ENCODE measurements at places on chromosomes 3 and 15.

DNA sequence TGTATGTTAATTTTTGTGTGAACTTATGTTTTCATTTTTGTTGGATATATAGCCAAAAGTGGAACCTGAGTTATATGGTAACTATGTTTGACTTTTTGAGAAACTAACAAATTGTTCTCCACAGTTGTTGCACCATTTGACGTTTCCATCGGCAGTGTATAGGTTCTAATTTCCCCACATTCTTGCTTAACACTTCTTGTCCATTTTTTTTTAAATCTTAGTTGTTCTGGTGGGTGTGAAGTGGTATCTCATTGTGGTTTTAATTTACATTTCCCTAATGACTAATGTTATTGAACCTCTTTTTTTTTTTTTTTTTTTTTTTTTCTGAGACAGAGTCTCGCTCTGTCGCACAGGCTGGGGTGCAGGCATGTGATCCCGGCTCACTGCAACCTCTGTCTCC, 8.0 kb downstream of the NISCH start:
- DNase-seq: no peak

- no peak for DNase-seq
Observed at GRCh38 chr3:30354513-30354912, 251.9 kb upstream of the TGFBR2 start.

- DNase-seq: peak; percentile 20
Observed at GRCh38 chr3:97822359-97822775, 556 bp downstream of the CRYBG3 start.

GRCh38 chr15:40242213-40242599, 3.3 kb downstream of the PAK6 start:
- DNase-seq: no peak

DNA sequence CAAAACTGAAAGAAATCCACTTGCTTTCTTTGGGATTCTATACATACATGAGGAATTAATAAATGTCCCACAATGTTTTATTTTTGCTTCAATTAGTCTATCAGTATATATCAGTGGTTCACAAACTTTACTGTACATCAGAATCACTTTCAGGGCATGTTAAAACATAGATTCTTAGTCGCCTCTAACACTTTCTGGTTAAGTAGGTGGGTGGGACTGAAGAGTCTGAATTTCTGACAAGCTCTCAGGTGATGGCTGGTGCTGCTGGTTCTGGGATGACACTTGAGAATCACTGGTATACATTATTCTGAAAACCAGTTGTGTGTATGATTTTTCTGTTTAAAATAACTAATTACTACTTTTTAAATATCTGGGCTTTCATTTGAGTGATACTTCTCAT, 393.3 kb downstream of the TBC1D5 start:
- no peak for DNase-seq

GRCh38 chr3:158768361-158768787, 33.5 kb upstream of the MFSD1 start:
- DNase-seq: no peak

GRCh38 chr3:186476541-186476940, 67.6 kb downstream of the CRYGS start:
- no peak for DNase-seq

GRCh38 chr15:78024883-78025282, 52.6 kb downstream of the TBC1D2B start:
- DNase-seq: no peak

GRCh38 chr15:63474810-63475316, 29.5 kb upstream of the USP3 start:
- no peak for DNase-seq

- DNase-seq: no peak
Observed at GRCh38 chr3:46239301-46239938, 2.8 kb upstream of the CCR3 start.

- no peak for DNase-seq
Observed at GRCh38 chr3:85244091-85244490, 285.3 kb downstream of the CADM2 start.

DNA sequence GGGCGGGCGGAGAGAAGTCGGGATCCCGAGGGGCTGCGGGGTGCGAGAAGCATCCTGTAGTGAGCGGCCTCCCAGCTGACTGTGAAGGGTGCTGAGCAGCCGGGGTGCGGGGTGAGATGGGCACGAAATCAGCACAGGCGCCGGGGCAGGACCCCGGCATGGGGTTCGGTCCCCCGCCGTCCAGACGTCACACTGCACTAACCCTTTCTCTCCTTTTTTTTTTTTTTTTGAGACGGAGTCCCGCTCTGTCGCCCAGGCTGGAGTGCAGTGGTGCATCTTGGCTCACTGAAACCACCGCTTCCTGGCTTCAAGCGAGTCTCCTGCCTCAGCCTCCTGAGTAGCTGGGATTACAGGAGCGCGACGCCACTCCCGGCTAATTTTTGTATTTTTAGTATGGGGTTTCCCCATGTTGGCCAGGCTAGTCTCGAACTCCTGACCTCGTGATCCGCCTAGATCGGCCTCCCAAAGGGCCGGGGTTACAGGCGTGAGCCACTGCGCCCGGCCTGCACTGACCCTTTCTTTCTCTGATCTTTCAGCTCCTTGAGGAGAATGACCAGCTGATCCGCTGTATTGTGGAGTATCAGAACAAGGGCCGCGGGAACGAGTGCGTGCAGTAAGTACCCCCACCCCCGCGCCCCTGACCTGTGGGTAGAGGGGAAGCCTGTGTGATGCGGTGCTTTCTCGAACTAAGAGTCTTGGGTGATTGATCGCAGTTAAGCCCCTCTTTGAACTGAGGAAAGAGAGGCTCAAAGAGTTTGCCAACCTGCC, 513 bp downstream of the SS18L2 start:
- no peak for DNase-seq

GRCh38 chr3:187251599-187251998, 39.9 kb downstream of the MASP1 start:
- no peak for DNase-seq

GRCh38 chr3:73292220-73292619, 230.8 kb downstream of the EBLN2 start:
- DNase-seq: no peak

- no peak for DNase-seq
Observed at GRCh38 chr3:81965696-81966095, 204.3 kb upstream of the GBE1 start.

DNA sequence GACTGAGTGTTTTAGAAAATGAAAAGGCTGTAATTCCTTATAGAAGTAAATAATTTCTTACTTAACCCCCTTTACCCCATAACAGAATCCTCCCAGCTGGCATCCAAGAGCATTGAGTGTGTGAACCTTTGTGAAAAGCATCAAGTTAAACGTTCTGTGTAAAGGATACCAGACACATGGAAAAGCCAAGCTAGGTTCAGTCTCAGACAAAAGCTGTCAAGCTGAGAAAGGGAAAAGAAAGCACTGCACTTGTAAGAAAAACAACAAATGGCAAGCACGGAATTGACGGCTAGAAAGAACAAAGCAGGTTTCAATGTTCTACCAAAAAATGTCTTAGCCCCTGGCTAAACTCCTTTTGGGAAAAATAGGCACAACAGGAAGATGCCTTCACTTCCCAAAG, 176.5 kb downstream of the FHIT start:
- DNase-seq: no peak

DNA sequence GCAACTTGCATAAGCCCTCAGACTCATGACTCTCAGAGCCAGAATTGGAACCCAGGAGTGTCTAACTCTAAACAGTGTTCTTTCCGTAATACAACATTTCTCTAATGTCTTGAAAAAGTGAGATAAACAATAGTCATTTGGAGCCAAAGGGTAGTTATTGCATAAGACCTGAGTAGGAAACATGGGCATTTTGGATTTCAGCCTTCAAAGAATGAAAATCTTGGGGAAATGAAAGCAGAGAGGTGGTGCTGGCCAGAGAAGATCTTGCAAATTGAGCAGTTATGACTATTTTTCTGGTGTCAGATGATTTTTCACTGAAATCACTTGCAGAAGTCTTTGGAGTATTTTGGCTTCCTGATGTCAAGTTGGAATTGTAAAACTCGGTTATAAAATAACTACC, 379.4 kb downstream of the DIPK2A start:
- no peak for DNase-seq

DNA sequence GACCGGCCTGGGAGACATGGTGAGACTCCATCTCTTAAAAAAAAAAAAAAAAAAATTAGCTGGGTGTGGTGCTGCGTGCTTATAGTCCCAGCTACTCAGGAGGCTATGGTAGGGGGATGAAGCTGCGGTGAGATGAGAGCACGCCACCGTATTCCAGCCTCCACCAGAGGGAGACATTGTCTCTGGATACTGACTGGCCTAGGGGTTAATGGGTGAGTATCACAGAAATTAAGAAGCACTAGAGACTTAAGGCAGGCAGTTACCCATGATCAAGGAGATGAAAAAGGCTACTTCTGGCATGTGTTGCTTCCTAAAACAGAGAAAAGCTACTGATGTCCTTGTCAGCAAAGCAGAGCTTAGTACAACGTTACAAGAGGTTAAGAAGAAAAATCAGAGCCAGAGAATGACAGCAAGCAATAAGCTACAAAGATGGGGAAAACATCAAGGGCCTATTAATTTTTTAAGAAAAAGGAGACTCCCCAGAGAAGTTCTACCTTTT, 8.6 kb downstream of the TFRC start:
- peak; percentile 45 for DNase-seq

- DNase-seq: no peak
Observed at GRCh38 chr15:69304182-69304545, 5.5 kb downstream of the PAQR5 start.

- DNase-seq: no peak
Observed at GRCh38 chr3:71035886-71036285, 547.6 kb downstream of the FOXP1 start.

- DNase-seq: no peak
Observed at GRCh38 chr3:57918123-57918837, 89.9 kb upstream of the FLNB start.

DNA sequence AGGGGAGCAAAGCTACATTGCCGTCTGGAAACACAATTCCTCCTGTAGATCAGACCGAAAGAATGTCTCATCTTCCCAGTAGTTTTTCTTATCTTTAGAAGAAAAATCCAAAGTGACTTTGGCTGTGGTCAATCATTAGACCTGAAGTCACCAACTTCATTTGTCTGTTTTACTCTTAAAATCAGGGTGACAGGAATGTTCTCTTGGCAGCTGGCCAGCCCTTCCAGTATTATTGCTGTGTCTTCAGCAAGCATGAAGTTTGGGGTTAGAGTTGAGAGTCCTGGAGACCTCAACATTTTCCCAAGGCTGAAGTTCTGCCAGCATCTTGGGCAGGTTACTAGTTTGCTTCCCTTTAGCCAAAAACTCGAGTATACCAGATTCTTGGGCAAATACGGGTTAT, 32.5 kb downstream of the RSL24D1 start:
- DNase-seq: no peak

DNA sequence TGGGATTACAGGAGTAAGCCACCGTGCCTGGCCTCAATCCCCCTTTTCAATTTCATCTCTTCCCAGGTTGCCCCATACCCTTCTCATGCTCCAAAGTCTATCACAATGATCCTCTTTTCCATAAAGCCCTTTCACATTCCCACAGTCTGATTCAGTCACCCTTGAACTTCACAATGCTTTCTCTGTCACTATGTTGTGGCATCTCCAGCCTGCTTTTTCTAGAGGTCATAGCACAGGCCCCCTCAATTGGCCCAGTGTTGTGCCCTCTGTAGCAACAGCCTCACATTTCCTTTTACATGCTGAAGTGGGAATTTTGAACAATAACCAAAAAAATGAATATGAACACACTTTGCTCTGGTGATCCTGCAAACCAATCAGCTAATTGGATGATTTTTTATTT, 21.5 kb downstream of the DRD3 start:
- DNase-seq: no peak

- DNase-seq: no peak
Observed at GRCh38 chr3:77134769-77135168, 94.9 kb downstream of the ROBO2 start.

DNA sequence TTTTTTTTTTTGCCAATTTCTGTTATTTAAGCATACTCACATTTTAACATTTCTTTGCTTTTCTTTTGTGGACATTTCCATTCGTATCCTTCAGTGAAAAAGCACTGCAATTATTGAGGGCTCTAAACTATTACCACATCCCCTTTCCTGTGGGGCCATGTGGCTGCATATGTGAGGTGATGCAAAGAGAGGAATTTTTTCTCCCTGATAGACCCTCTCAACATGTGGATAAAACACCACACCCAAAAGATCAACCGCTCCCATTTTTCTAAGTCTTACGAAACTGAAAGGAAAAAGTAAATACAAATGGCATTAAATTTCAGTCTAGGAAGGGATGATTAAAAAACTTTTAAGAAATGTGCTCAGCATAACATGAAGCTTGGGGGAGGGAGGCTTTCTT, 68.8 kb downstream of the DNAJC13 start:
- DNase-seq: no peak

- DNase-seq: no peak
Observed at GRCh38 chr3:48428088-48428571, 1.8 kb downstream of the PLXNB1 start.

DNA sequence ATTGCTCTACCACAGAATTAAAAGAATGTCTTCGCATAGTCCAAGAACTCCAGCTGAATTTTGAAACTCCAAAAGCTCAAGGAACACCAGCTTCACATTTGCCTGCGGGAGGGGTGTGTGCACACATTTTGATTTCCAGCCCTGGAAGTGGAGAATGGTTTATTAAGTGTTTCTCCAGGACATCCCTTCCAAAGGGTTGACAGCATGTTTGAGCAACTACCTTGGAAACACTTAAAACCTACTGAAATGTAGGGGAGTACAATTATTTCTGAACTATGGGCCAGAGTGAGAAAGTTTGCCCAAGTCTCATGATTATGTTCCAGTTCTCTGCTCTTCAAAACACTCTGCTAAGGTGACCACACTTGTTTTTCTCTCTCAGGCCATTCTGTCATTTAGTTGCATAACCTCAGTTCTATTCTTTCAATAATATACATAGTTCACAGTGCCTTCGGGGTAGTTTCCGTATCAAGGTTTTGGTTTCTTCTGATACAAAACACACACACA, 7.9 kb downstream of the ACP3 start:
- no peak for DNase-seq

- no peak for DNase-seq
Observed at GRCh38 chr3:132196113-132196512, 121.1 kb upstream of the ACP3 start.

DNA sequence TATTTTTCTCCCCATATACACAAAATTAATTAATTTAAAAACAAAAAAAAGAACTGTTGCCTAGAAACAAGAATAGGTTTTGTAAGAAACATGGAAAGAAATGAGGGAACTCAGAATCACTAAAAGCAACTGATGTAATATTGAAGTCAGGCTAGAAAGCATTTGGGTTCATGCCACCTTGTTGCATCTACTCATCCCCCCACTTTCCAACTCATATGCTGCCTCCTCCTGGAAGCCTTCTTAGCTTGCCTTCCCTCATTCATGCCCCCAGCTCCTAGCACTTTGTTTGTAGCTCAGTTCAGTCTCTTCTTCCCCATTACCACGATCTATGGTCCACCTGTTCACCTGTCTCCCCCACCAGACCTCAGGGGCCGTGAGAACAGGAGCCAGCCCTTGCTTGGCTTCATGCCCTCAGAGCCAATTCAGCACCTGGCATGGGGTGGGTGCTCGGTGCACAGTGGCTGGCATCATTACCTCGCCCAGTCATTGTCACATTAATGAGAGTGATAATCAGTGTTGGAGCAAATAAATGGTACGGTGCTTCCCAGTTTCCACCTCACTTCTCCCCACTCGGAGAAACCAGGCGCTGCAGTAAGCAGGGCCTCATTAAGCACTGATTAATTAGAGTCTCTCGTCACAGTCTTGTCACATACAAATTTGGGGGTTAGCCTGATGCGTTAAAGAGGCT, 62.4 kb upstream of the SLC6A1 start:
- no peak for DNase-seq

GRCh38 chr3:123745184-123745855, 138.8 kb downstream of the MYLK start:
- no peak for DNase-seq

- DNase-seq: no peak
Observed at GRCh38 chr3:101142160-101142559, 148.9 kb upstream of the ABI3BP start.

All from progenitor cell of endocrine pancreas (in vitro differentiated cells).